ENCODE measurements at places on chromosomes 5 and 9. TPM values are rescaled to one million over a fixed set of nuclear protein-coding genes. Genes with fewer than 3 reads are reported as not detected.

GRCh38 chr9:83185488-83186154, 122.7 kb upstream of the RASEF start:
- no peaks in the 10 kb centered on the region for H3K27me3 ChIP-seq
- no peaks in the 10 kb centered on the region for H3K36me3 ChIP-seq
- DNase-seq, result no peak
- H3K4me3 ChIP-seq, result no peak overlapping the region

ADAM19 gene
- total RNA-seq, result 31.0 TPM

DAPK1 gene
- total RNA-seq, result 41.7 TPM

PCAT7 gene
- 0.29 TPM for total RNA-seq

- H3K4me1 ChIP-seq, result no peaks in the 10 kb centered on the region
- DNase-seq, result no peak
- no peak overlapping the region for H3K27ac ChIP-seq
Observed at GRCh38 chr5:164518067-164518740, 1012.8 kb downstream of the MAT2B start.

DNA sequence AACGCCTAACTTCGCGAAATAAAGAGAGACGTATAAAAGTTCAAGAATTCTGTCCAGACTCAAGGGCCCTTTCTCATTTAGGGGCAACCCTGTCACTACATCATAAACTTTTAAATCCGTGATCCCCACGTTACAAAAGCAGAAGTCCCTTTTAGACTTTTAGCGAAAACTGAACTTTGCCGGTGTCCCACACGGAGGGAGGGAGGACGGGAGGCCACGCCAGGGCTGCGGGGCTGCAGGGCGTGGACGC, 515 bp upstream of the F2R start:
- no peaks in the 10 kb centered on the region for H3K27me3 ChIP-seq
- no peak overlapping the region for H3K27ac ChIP-seq
- no peak for DNase-seq
- H3K36me3 ChIP-seq, result no peaks in the 10 kb centered on the region

TCF7 gene
- 1.6 TPM for total RNA-seq

Data from aorta (tissue), 5 donors.